ENCODE measurements at places on chromosomes 11 and 22.

GRCh38 chr11:13215149-13215548 is 62.4 kb upstream of the BMAL1 start:
- no peak for DNase-seq

DNA sequence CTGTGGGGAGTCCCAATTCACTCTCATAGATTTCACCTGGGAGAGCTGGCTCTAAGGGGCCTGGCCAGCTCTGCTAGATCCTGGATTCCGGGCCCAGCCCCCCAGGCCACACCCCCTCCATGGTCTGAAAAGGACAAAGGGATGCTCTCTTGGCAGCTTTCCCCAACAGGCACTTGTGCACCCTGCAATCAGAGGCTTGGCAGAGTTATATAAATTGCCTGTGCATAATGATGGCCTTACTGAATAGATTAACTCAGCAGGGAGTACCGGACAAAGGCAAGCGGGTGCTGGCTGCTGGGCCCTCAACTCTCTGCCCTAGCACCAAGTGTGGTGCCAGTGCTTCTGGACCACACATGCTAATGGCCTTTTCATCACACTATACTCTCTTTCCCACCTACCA is 461.6 kb downstream of the BUD13 start:
- no peak for DNase-seq

- no peak for DNase-seq
Measured at GRCh38 chr22:23891726-23892125, 2.5 kb upstream of the MIF start.

DNA sequence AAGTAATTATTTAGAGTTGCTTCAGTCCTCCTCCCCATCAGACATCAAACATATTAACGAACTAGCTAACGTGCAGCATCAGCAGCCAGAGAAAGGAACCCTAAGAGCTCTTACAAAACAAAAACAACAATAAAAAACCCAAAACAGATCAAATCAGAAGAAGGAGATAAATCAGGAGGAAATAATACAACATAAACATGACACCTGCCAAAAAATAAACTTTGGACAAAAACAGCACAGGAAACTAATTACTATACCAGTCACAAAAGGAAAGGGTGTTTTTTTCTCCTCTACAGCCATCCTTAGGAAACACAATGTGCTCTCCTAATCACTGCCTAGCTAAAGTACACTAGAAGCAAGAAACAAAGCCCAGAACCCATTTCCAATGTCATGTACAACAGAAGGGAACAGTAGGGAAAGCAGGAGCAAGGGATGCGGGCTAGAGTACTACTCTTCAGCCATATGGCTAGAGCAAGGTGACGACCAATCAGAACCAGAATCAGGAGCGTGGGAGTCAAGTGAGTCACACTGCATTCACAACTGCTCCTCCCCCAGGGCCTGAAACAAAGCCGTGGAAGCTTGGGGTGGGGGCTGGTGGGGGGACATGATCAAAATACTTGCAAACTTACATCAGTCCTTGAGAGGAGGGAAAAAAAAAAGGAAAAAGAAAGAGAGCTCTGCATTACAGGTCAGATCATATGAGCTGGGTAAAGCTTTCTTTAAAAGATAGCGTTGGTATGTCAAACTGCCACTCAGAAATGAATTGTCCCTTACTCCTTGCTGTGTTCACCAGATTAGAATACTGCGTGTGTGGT is 60.4 kb downstream of the LARGE2 start:
- no peak for DNase-seq

DNA sequence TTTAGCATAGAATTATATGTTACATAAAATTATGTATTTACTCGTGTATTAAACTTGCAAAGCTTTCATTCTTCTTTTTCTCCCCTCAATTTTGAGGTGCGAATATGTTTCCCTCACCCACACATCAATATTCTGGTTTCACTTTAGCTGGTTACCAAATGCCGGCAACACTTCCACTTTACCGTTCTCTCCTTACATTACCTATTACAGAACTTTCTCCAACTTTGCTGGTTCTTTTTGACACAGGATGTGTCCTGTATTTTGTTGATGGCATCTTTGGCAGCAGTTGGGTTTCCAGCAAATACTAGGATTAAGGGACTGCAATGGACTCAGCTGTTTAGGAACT is 84.9 kb downstream of the PRR5L start:
- DNase-seq = no peak

DNA sequence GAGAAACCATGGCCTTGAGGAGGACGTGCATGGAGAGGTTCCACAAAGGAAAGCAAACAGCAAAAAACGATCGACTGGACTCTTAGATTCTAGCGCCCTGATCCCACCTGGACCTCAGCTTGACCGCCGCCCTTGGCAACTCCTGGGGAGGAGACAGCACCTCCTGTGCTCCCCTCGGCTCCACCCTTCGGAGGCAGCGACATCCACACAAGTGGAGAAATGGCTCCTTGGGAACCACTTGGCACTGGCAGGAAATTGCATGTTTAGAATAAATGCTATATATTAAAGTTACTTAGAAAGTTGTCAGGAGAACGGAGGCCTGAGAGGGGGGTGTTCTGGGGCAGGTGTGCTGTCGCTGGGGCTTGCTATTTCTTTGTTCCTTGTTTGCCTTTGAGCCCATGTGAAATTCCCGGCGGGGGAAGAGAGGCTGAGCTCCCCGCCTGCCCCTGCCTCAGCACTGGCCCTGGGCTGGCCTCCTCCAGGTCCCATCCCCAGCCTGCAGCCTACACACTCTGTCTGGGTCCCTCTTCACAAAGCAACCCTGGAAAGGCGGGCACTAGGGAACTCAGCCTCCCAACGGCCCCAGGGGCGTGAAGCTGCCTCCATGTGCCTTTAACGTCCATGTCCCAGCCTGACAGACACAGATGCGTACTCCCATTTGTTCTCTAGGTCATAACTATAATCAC is 395.3 kb downstream of the BRD1 start:
- no peak for DNase-seq

DNA sequence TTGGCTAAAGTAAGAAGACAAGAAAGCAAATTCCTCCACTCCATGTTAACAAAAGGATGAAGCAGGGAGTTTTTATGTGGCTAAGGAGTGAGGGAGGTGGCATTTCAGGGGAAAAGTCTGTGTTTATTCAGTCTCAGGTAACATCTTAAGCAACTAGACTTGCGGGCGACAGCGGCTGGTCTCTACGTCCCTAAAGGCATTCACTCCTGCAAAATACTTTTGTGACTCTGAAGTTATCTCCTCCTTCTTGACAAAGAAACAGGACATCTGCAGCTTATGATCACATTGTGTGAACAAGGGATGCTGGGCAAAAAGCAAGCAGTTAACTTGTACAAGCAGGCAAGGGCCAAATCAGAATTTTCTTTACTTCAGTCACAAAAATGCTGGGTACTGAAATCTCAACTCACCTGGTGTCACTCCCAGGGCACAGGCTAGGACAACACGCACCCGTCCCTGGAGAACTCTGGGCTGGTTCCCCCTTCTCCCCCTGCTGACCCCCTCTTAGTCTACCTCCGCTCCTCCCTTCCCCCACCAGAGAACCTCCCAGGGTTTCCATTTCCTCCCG is 38.3 kb downstream of the IGLL5 start:
- no peak for DNase-seq

DNA sequence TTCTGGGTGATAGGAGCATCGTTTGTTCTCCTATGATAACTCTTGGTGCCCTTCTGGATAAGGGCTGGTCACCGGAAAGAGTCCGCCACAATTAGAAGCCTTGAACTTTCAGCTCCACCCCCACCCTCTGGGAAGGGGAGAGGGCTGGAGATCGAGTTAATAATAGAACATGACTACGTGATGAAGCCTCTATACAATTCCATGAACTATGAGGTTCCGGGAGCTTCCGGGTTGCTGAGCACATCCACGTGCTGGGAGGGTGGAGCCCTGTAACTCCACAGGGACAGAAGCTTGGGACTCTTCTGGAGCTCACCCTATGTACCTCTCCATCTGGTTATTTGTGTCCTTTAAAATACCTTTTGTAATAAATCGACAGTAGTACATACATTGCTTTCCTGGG is 40.3 kb downstream of the ARHGAP42 start:
- no peak for DNase-seq

DNA sequence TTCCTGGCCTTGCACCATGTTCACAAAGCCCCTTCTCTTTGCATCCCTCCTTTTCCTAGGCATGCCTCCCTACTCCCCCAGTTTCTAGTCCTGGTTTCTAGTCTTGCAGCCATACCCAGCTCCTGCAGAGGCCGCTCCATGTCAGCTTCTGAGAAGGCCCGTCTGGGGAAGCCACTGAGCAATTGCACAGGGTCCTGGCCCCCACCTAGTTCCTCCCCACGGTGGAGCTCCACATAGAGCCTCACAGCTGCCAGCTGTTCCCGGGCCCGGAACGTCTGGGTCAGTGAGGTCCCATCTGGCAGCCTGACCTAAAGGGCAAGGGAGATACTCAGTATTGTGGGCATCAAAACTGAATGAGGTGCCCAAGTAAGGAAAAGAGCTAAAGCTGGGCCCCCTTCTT is 2.2 kb downstream of the UBXN1 start:
- DNase-seq = no peak

GRCh38 chr22:37362621-37363020 is 64.7 kb downstream of the ELFN2 start:
- no peak for DNase-seq

GRCh38 chr22:41947424-41948080 is 600 bp upstream of the CENPM start:
- DNase-seq = peak; percentile 49

- peak; percentile 28 for DNase-seq
Measured at GRCh38 chr11:125494974-125495725, 915 bp downstream of the FEZ1 start.

DNA sequence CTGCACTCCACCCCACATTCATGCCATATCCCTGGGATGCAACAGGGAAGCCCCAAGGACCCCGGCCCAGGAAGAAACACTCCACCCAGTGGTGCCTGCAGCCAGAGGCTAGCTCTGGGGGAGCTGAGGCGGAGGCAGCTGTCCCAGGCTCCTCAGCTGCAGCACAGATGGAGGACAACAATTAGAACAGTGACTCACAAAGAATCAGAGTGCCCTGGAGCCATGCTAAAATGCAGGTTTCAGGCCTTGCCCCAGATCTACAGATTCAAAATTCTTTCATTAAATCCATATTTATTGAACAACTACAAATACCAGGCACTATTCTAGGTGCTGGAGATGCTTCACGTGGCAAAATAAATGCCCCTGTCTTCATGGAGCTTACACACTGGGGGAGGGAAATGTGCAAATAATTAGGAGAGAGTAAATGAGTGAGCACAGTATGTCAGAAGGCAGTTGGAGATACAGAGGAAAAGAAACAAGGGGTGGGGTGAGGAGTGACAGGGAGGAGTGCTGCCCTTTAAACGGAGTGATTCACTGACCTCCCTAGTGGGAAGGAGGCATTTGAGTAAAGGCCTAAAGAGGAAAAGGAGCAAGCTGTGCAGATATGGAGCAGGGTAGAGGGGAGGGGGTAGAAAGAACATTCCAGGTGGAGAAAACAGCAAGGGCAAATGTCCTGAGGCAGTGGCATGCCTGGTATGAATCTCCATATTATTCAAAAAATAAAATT is 73.3 kb upstream of the CSNK2A3 start:
- no peak for DNase-seq

- DNase-seq = no peak
Measured at GRCh38 chr22:27851974-27852746, 50.6 kb upstream of the MN1 start.

DNA sequence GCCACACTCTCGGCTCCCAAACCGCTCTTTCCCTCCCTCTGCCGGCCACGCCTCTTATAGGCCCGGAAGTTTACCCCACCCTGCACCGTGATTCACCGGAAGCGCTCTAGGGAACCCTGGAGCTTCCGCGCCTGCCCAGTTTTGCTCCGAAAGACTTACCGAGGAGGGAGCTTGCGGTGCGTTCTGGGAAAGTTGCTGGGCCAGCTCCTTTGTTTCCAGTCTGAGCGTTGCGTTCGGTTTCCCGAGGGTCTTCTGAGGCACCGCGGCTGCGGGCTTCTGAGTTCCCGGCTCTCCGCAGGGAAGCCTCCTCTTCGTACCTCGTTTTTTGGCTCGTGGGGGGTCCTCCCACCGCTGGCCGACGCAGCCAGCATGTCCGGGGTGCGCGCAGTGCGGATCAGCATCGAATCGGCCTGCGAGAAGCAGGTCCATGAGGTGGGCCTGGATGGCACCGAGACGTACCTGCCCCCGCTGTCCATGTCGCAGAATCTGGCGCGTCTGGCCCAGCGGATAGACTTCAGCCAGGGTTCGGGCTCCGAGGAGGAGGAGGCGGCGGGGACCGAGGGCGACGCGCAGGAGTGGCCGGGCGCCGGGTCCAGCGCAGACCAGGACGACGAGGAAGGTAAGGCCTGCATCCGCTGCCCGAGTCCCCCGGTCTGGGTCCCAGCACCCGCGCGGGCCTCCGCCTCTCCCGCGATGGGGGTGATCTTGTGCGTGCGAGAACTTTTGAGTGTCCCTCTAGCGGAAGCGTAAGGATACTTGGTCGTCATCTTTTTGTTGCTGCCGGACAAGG is at the start of gene MED17:
Gene MED17, plus strand, starts transcription at position 138 of the 790 bp plus-strand sequence. Its CDS starts 232 bp downstream, at position 370.
- peak; percentile 85 for DNase-seq

- DNase-seq = no peak
Measured at GRCh38 chr11:123364080-123364479, 66.0 kb upstream of the GRAMD1B start.

DNA sequence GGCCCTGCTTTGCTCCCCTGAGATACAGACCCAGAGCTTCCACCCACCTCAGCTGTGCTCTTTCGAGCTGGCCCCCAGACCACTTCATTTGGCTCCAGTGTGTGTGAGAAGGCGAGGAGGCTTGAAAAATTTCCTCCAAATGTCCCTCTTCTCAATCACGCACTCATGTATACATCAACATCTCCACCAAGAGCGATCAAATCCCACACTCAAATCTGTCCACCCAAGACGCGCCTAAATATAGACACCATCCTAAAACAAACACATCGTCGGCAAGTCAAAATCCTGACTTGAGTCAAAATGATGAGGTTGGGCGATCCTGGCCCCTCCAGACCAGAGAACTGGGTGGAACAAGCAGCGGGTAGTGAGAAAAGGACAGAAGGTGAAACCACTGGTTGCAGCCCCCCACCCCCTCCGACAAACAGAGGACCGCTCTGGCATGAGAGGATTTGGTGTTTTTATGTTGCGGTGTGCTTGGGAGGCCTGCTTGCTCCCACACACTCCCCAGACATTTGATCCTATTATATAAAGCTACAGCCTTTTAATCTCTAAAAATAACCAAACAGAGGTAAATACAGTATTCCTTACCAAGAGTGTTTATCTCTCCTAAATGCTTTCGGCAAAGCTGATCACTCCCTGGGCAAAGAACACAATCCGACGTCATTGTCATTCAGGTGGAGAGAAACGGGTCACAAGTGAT is 10.2 kb downstream of the MN1 start:
- no peak for DNase-seq

All from GM06990 (cell line).